ENCODE measurements at places on chromosomes 13 and 19.

- DNase-seq: no peak
Measured at GRCh38 chr13:38090913-38091312, 221.3 kb upstream of the TRPC4 start.

DNA sequence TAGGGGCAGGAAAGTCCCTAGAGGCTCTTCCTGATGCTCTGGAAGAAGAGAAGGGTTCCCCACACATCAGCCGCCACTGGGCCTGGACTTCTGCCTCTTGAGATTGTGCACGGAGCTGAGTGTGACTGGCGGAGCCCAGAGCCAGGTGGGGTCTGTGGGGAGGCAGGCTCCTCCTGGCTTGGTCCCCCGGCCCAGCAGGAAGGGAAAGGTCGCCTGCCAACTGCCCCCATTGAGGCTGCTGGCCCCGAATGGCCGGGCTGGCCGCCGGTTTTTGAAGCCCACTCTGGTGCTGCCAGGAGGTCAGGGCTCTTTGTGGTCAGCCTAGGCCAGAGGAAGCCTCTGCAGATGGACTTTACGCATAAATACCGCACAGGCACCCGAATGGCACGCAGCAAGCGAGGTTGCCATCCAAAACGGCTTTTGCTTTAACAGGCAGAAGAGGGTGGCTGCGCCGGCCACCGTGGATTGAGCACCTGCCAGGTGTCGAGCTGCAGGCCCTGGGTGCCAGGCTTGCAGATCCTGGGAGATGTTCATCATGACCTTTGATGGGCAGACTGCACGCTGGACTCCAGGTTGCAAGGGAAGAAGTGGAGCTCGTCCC lies 5.0 kb downstream of the DAZAP1 start:
- no peak for DNase-seq

- DNase-seq: no peak
Measured at GRCh38 chr19:16398530-16399249, 73.1 kb downstream of the EPS15L1 start.

- peak; percentile 51 for DNase-seq
Measured at GRCh38 chr13:95404141-95404882, 103.1 kb upstream of the ABCC4 start.

DNA sequence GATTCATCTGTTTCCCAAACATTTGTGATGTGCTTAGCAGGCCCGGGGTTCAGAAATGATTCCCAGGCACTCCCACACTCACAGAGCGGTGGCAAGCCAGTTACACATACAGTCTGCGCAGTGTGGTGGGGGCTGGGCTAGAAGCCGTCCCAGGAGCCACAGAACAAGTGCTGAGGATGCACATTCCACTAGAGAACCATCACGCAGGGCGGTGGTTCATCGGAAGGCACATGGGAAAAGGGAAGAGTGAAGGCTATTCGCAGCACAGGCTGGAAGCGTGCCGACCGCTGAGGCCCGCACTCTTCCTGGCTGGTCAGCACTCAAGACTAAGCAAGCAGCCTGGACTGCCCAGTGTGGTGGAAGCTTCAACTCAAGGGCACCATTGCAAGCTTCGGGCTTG lies 126.3 kb upstream of the SLC7A1 start:
- no peak for DNase-seq

DNA sequence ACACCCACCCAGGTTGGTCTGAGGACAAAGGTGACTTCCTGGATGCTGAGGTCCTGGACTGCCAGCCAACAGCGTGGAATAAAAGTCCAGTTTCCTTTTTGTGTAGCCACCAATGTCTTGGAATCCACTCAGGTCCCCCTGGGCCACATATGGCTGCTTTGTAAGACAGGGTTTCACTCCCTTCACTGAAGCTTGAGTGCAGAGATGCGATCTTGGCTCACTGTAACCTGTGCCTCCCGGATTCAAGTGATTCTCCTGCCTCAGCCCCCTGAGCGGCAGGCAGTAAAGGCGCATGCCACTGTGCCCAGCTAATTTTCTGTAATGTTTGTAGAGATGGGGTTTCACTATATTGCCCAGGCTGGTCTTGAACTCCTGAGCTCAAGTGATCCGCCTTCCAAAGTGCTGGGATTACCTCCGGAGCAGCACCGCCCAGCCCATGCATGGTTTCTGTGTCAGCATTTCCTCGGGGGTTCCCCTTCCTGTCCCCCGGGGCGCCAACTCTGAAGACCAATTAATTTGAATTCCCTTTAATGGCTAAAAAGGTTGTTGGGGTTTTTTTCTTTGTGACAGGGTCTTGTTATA lies 17.5 kb downstream of the KANK2 start:
- no peak for DNase-seq

DNA sequence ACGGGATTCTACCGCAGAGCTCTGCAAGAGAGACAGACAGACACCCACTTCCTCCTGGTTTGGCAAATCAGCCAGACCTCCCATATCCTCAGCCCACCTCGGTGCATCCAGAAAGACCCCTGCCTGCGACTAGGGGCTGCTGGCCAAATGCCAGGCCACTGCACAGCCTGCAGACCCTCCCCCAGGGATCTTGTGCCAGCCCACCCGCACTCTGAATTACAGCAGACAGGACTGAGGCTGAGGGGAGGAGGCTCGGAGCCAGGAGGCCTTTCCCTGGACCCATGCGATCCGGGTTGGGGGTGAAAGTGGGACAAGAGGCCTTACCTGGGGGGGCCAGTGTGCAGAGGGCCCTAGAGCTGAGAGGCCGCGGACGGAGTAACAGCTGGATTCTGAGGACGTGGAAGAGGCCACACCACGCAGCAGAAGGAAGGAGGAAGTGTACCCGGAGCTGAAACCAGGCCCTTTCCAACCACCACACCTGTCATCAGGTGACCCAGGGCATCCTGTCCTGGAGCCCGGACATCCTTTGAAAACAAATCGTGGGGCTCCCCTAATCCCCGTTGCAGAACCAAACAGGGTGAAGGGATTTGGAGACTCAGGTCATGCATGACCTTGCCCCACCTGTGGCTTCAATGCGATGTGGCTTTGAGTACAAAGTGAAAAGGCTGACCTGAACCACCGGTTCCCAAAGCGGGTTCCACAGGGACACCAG lies 993 bp downstream of the FUT6 start:
- no peak for DNase-seq

GRCh38 chr19:19513682-19514081 lies 1.7 kb downstream of the TSSK6 start:
- DNase-seq: no peak

GRCh38 chr19:3663838-3664237 lies 36.4 kb downstream of the PIP5K1C start:
- DNase-seq: no peak

- no peak for DNase-seq
Measured at GRCh38 chr19:41305927-41306793, 3.8 kb upstream of the CCDC97 start.

DNA sequence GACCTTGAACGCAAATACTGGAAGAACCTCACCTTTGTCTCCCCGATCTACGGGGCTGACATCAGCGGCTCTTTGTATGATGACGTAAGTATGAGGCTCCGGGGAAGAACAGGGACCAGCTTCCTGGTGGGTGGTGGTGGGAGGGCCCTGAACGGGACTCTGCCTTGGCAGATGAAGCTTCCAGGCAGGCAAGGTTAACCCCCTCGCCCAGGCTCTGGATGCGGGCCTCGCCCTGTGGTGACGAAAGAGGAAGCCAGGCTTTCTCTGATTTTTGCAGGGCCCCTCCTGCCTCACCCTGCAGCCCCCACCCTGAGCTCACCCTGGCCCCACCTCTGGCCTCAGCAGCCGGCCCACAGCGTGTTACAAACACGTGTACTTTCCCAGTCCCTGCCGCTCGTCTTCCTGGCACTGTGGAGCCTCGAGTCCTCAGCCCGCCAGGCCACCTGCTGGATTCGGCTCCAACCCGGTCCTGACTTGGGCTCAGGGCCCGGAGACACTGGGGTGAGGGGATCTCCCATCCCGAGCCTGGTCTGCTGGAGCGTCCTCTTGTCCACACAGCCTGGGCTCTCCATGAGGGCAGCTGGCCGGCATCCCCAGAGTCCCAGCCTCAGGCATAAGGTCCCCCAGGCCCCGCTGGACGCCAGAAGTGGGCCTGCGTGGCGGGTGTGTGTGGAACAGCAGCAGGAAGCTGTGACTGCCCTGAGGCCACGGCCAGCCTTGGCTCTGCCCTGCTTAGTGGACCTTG lies 72.4 kb downstream of the KDM4B start:
- DNase-seq: no peak

DNA sequence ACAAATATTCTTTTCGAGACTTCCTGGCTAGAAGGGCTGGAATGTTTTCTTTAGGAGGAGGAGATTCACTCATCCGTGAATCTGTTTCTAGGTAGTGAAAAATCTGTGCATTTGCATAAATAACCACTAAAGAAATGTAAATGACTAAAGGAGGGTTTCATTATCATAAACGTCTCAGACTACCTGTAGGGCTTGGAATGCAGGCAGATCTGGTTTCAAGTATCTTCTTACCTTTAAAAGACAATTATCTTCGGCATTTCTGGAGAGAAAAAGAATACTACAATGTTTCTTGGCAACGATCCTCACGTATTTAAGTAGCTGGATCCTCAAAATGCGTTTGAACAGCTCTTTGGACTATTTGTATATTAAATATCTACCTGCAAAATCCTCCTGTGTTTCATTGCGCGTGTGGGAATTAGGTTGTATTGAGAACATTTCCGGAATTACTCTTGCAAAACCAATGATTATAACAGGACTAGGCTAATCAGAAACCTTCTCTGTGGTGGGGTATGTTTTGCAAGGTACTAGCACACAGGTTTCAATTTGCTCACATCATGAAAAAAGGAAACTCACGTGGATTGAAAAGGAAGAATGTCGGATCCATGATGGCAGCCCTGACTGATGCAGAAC lies 291.1 kb upstream of the ARGLU1 start:
- DNase-seq: no peak

GRCh38 chr19:2255982-2256685 lies at the start of gene JSRP1:
Gene JSRP1 (minus strand): TSS chr19:2256417. CDS start chr19:2255314, 1,103 bp downstream.
- DNase-seq: no peak

- DNase-seq: no peak
Measured at GRCh38 chr19:11414544-11414943, 4.6 kb downstream of the RGL3 start.

DNA sequence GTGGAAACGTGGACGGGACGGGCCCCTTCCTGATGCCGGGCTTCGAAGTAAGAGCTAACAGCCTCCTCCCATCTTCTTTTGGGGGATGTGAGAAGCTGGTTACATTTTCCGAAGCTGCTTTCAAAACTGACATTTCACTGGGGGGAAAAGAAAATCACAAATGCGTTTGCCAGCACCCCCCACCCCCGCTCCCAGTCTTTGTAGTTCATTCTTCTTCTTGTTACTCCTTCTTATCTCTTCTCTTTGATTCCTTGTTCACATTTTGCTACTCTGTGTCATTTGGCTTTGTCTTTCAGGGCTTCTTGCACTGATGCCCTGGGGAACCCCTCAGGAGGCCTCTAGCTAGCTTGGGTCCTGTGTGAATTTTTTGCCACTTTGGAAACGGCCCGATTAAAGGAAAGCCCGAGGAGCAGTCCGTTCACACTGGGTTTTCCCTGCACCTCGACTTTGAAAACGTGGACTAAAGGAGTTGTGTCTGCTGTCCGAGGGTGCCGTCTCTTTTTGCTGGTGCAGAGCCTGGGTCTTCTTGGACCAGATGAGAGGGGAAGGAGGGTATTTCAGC lies 1.3 kb downstream of the CARM1 start:
- no peak for DNase-seq

GRCh38 chr13:113360446-113360845 lies 3.5 kb downstream of the GRTP1 start:
- no peak for DNase-seq

DNA sequence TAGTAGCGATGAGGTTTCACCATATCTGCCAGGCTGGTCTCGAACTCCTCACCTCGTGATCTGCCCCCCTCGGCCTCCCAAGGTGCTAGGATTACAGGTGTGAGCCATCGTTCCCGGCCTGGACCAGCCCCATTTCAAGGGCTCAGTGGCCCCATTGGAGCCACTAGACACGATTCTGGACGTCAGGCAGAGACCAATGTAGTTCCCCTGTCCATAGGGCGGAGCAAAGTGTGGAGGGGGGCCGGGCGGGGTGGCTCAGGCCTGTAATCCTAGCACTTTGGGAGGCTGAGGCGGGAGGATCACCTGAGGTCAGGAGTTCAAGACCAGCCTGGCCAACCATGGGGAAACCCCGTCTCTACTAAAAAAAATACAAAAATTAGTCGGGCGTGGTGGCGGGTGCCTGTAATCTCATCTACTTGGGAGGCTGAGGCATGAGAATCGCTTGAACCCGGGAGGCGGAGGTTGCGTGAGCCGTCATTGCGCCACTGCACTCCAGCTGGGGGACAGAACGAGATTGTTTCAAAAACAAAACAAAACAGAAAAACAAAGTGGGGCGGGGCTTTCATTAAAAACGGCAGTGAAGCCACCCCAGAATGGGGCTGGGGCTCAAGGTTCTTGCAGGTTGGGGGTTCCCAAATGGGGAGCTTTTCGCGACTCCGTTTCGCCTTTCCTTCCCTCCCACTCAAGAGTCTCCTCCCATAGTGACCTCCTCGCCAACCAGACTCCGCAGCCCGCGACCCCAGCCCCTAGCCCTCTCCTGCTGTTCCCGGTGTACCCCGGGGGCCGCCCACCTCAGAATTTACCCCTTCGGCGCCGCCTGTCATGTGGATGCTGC lies 758 bp upstream of the TECR start:
- no peak for DNase-seq

DNA sequence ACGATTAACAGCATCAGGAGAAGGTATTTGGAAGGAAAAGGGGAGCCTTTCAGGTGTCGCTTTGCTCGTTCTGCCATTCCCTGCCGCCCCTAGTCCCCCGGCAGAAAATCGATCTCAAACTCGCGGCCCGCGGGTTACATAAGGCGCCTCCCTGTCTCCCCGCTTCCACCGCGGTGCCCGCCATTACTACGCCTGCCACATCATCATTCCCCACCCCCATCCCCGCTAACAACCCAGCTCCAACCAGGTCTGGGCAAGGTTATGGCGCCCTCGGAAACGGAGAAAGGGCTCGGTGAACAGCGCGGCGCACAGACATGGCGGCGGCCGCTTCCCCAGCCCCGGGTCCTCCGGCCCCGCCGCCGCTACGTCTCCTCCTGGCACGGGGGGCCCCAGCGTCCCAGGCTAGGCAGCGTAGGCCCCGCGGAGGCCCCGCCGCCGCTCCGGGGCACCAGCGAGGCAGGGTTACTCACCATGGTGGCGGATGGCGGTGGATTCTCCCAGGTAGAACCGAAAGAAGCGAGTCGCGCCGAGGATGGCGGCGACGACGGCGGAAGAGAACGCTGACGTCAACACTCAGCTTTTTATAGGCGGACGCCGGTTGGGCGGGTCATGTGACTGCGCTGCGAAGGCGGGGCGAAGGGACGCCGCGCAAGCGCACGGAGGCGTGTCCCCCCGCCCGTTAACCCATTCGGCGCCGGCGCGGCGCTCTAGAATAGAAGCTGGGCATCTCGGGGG lies at the start of gene EEF2:
TSS of gene EEF2 (minus strand) at position 556 of the 735 bp plus-strand sequence. CDS start at position 473, 83 bp downstream.
- peak; percentile 69 for DNase-seq
